ENCODE measurements at places on chromosomes 12 and 14. TPM values are rescaled to one million over a fixed set of nuclear protein-coding genes. Genes with fewer than 3 reads are reported as not detected.

- H3K36me3 ChIP-seq = no peaks in the 10 kb centered on the region
- H3K4me3 ChIP-seq = no peak overlapping the region
- H3K4me1 ChIP-seq = no peaks in the 10 kb centered on the region
- DNase-seq = no peak
- no peaks in the 10 kb centered on the region for H3K27me3 ChIP-seq
- H3K27ac ChIP-seq = no peak overlapping the region
Observed at GRCh38 chr14:39884091-39884490, 451.9 kb upstream of the FBXO33 start.

JAG2 gene
- polyA plus RNA-seq = 13.6 TPM

DNA sequence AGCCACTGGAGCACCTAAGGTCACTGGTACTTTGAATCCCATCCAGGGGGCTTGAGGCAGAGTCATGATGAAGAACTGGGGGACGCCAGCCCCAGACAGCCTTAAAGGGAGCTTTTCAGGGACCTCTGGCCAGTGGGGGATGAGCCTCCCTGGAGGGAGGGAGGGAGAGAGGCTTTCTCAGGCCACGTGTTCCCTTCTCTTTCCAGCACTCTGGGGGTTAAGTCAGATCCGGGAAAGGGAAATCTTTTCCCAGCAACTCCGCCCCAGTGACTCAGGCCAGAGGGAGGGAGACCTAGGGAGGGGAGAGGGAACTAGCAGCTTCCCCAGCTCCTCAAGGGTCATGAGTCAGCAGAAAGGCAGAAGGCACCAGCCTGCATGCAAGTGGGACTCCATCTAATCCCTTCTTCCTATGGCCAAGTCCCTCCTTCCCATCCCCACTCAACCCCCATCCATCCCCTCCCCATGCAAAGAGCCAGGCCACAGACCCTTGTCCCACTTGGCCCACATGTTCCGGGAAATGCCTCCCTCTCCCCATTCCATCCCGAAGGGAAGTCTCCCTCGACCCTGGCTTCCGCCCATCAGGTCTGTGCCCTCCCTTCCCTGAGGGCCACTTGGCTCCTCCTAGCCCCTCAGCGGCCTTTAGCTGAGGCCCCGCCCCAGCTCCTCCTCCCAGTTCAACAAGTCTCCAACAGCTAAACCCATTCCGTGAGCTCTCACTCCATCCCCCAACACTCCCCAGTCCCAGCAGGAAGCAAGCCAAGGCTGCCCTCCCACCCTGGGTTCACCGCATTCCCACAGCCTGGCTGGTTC, 5.6 kb downstream of the TNFRSF1A start:
- peaks cover 84% of the 10 kb centered on the region for H3K4me1 ChIP-seq
- peak overlapping the region; percentile 100 for H3K4me3 ChIP-seq
- H3K36me3 ChIP-seq = peaks cover 4% of the 10 kb centered on the region
- peak overlapping the region; percentile 97 for H3K27ac ChIP-seq

DNA sequence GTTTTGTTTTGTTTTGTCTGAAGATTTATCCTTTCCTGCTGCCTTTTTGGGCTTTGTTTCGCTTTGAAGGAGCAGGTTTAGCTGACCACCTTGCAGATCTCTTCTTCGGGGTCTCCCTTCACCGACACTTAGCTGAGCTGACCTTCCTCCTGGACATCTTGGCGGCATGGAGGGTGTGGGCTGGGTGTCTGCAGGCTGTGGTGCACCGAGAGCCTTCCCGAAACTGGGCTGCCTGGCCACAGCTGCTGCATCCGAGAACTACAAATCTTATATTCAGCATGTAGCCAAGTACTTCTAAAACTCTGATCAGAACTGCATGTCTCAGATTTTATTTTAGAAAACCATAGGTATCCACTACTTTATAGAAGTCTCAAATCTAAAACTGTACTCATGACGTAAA, 84.9 kb downstream of the PPFIBP1 start:
- H3K4me3 ChIP-seq = no peak overlapping the region
- no peaks in the 10 kb centered on the region for H3K27me3 ChIP-seq
- H3K36me3 ChIP-seq = no peaks in the 10 kb centered on the region
- no peak overlapping the region for H3K27ac ChIP-seq
- H3K4me1 ChIP-seq = no peaks in the 10 kb centered on the region

GRCh38 chr12:53254816-53255545, 13.1 kb upstream of the ESPL1 start:
- H3K27ac ChIP-seq = no peak overlapping the region
- no peak overlapping the region for H3K4me3 ChIP-seq
- H3K4me1 ChIP-seq = peaks cover 16% of the 10 kb centered on the region
- H3K36me3 ChIP-seq = no peaks in the 10 kb centered on the region

TESPA1 gene
- polyA plus RNA-seq = 1.5 TPM

DNA sequence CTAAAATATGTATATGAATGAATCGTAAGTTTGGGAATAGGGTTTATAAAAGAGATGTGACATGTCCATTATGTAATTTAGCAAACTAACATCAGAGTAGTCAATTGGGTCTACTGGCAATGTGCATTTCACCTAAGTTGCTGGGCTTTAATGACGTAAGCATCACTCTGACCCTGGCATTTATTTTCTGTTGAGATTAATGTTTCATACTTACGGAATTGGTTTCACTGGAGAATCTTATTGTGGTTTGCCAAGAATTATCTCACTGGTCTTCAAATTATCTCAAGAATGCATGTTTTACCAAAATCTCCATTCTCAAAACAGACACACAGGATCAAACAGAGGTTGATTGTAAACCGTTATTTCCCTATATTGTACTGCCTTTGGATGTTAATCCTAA, 437.1 kb downstream of the NPAS3 start:
- DNase-seq = no peak
- no peaks in the 10 kb centered on the region for H3K4me1 ChIP-seq
- H3K4me3 ChIP-seq = no peak overlapping the region
- no peaks in the 10 kb centered on the region for H3K27me3 ChIP-seq
- H3K36me3 ChIP-seq = no peaks in the 10 kb centered on the region

DNA sequence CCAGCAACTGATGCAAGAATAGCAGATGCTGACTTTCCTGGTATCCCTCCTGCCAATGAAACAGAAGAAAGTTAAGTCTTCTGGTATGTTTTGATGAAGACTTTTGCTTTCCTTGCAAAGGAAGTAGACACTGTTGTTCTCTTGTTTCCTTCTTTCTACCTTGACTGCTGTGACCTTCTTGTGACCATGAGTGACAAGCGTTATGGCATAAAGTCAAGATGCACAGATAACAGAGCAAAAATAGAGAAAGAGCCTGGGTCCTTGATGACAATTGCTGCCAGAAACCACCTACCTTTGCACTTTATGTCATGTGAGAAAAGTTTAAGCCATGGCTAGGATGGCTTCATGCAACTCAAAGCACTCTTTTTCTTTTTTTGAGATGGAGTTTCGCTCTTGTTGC, 49.2 kb upstream of the LTA4H start:
- no peaks in the 10 kb centered on the region for H3K27me3 ChIP-seq
- H3K4me3 ChIP-seq = no peak overlapping the region
- no peak for DNase-seq
- no peak overlapping the region for H3K27ac ChIP-seq
- H3K36me3 ChIP-seq = no peaks in the 10 kb centered on the region
- H3K4me1 ChIP-seq = no peaks in the 10 kb centered on the region

- DNase-seq = no peak
- no peaks in the 10 kb centered on the region for H3K27me3 ChIP-seq
- no peak overlapping the region for H3K27ac ChIP-seq
- H3K4me1 ChIP-seq = peaks cover 8% of the 10 kb centered on the region
Observed at GRCh38 chr14:68825729-68826128, 32.9 kb upstream of the ZFP36L1 start.

- H3K27ac ChIP-seq = no peak overlapping the region
- no peaks in the 10 kb centered on the region for H3K4me1 ChIP-seq
- no peaks in the 10 kb centered on the region for H3K27me3 ChIP-seq
- H3K4me3 ChIP-seq = no peak overlapping the region
- H3K36me3 ChIP-seq = peaks cover 18% of the 10 kb centered on the region
Observed at GRCh38 chr12:110193196-110193595, 69.0 kb downstream of the IFT81 start.

GRCh38 chr14:90510159-90510558, 113.3 kb downstream of the CALM1 start:
- H3K4me1 ChIP-seq = peaks cover 17% of the 10 kb centered on the region
- no peaks in the 10 kb centered on the region for H3K27me3 ChIP-seq
- H3K27ac ChIP-seq = no peak overlapping the region
- H3K4me3 ChIP-seq = no peak overlapping the region
- DNase-seq = peak; percentile 49

DNA sequence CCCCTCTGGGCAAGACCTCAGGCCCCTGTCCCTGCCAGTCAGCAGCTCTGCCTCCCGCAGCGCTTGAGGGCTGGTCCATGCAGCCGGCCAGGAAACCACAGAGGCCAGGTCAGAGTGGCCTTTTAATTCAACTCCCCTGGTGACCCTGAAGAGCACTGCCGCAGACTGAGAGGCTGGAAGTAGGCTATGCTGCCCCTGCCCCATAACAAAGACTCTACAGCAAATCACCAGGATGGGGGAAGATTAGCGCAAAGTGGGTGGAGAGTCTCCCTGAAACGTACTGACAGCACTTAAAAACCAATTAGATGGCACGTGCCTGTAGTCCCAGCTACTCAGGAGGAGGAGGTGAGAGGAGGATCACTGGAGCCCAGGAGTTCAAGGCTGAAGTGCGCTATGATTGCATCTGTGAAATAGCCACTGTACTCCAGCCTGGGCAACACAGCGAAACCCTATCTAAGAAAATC, 70.5 kb downstream of the ITPK1 start:
- peak overlapping the region; percentile 44 for H3K27ac ChIP-seq
- no peaks in the 10 kb centered on the region for H3K27me3 ChIP-seq
- H3K4me3 ChIP-seq = no peak overlapping the region
- DNase-seq = no peak
- peaks cover 31% of the 10 kb centered on the region for H3K4me1 ChIP-seq
- H3K36me3 ChIP-seq = no peaks in the 10 kb centered on the region

ABCD4 gene
- 124 TPM for polyA plus RNA-seq

DNA sequence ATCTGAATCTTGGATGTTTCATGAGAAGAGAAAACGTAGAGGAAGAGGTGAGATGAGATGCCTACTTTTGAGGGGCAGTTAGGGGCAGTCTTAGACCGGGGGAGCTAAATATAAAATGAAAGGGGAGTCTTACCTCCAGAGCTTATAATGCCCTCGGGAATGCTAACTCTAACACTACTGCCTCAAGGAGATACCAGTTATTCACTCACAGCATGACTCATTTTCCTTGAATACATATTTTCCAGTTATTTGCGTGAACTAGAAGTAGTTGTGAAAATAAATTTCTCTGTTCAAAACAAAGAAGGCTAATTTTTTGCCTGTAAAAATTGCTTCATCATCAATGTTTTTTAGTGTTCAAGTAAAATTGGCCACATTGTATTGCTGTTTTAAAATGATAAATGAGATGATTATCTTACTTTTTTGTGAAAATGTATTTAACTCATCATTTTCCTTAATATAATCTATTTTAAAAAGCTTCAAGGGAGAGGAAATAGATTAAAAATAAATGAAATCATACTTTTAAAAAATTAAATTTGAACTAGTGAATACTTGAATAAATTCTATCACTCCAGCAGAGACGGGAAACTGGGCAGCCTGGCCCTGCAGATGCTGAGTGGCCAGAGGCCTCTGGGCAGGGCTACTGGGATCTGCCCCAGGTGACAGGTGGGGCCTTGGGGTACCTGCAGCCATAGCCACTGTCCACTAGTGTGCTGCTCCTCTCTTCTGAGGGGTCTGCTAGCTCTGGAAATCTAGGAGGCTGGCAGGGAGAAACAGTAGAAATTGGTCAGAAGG, 339.3 kb downstream of the EGLN3 start:
- H3K27me3 ChIP-seq = no peaks in the 10 kb centered on the region
- no peak overlapping the region for H3K27ac ChIP-seq
- H3K4me3 ChIP-seq = no peak overlapping the region
- no peaks in the 10 kb centered on the region for H3K36me3 ChIP-seq
- DNase-seq = no peak
- H3K4me1 ChIP-seq = no peaks in the 10 kb centered on the region

HOXC12 gene
- not detected for polyA plus RNA-seq

DNA sequence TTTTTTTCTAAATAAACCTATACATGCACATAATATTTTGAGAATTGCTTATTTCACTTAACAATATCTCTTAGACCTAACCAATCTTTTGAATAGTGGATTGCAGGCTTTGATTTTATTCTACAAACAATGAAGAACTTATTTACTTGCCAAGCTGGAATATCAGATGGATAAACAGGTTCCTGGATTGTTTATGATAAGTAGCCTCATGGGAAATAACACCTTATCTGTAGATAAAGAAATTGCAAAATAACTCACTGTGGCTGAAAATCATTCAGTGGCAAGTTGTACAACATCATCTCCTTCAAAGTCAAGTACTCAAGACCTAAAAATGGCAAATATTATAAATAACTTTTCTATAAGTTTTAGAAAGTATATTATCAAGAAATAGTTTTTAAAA, 335.4 kb upstream of the ATP2B1 start:
- DNase-seq = no peak
- H3K4me1 ChIP-seq = no peaks in the 10 kb centered on the region
- H3K4me3 ChIP-seq = no peak overlapping the region
- no peak overlapping the region for H3K27ac ChIP-seq
- no peaks in the 10 kb centered on the region for H3K36me3 ChIP-seq
- H3K27me3 ChIP-seq = no peaks in the 10 kb centered on the region

ARF3 gene
- 91.8 TPM for polyA plus RNA-seq

BDKRB2 gene
- polyA plus RNA-seq = 0.80 TPM

CYP46A1 gene
- polyA plus RNA-seq = 6.8 TPM

GRCh38 chr12:79885911-79886490, 48.9 kb downstream of the PPP1R12A start:
- no peaks in the 10 kb centered on the region for H3K36me3 ChIP-seq
- H3K4me1 ChIP-seq = peaks cover 4% of the 10 kb centered on the region
- no peak overlapping the region for H3K4me3 ChIP-seq
- H3K27ac ChIP-seq = no peak overlapping the region
- DNase-seq = no peak

- H3K27ac ChIP-seq = no peak overlapping the region
- DNase-seq = no peak
- H3K27me3 ChIP-seq = no peaks in the 10 kb centered on the region
- no peak overlapping the region for H3K4me3 ChIP-seq
- no peaks in the 10 kb centered on the region for H3K36me3 ChIP-seq
Observed at GRCh38 chr12:30630076-30630978, 65.3 kb downstream of the IPO8 start.

- H3K4me1 ChIP-seq = no peaks in the 10 kb centered on the region
- H3K27ac ChIP-seq = no peak overlapping the region
- DNase-seq = no peak
- H3K4me3 ChIP-seq = no peak overlapping the region
Observed at GRCh38 chr12:76914102-76914859, 35.5 kb upstream of the CSRP2 start.

KRT79 gene
- polyA plus RNA-seq = not detected
